ENCODE measurements at places on chromosomes 4 and X.

DNA sequence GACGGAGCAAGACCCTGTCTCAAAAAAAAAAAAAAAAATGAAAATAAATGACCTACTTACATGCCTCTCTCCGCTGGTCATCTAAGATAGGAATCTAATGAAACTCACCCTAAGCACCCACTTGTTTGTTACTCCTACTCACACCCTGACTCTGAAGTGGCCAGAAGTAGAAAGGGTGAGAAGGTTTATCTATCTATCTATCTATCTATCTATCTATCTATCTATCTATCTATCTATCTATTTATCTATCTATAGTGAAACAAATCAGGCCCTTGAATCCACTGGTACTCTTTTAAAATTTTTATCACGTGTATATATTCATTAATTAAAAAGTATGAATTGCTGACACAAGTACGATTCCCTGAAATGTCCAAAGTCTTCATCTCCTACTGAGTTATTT lies 75.2 kb downstream of the SLC10A7 start:
- peaks cover 27% of the 10 kb centered on the region for H3K4me1 ChIP-seq
- no peak for DNase-seq
- no peak overlapping the region for H3K27ac ChIP-seq
- H3K27me3 ChIP-seq: no peaks in the 10 kb centered on the region
- peaks cover 24% of the 10 kb centered on the region for H3K36me3 ChIP-seq

GRCh38 chr4:153808175-153808574 lies 19.3 kb upstream of the SFRP2 start:
- peaks cover 43% of the 10 kb centered on the region for H3K4me1 ChIP-seq
- H3K4me3 ChIP-seq: no peak overlapping the region
- no peak for DNase-seq
- no peaks in the 10 kb centered on the region for H3K36me3 ChIP-seq

GRCh38 chrX:41178201-41178600 lies 93.0 kb downstream of the USP9X start:
- H3K27me3 ChIP-seq: no peaks in the 10 kb centered on the region
- H3K4me1 ChIP-seq: peaks cover 38% of the 10 kb centered on the region
- H3K36me3 ChIP-seq: peaks cover 25% of the 10 kb centered on the region
- peak; percentile 4 for DNase-seq

DNA sequence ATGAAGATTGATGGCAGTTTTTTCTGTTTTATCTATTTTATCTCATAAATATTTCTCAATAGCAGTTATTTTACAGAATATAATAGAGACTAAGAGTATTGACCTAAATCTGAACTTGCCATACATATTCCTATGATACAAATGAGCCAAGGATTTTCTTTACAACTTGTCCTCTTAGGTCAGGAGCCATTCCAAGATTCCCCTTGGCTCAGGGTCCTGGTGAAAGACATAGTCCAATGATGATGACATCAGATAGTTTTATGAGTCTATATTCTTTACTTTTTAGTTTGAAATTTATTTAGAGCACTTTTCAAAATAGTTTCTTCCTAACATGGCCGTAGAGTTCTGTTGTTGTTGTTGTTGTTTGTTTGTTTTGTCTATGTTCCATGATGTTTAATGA lies 869.1 kb upstream of the GRID2 start:
- H3K4me1 ChIP-seq: no peaks in the 10 kb centered on the region
- no peak overlapping the region for H3K4me3 ChIP-seq
- H3K27me3 ChIP-seq: no peaks in the 10 kb centered on the region
- DNase-seq: no peak

GRCh38 chrX:127877318-127877717 lies 174.9 kb downstream of the ACTRT1 start:
- no peaks in the 10 kb centered on the region for H3K4me1 ChIP-seq
- H3K27me3 ChIP-seq: no peaks in the 10 kb centered on the region
- no peaks in the 10 kb centered on the region for H3K36me3 ChIP-seq
- DNase-seq: no peak
- no peak overlapping the region for H3K27ac ChIP-seq

- H3K4me1 ChIP-seq: peaks cover 5% of the 10 kb centered on the region
- no peak overlapping the region for H3K4me3 ChIP-seq
- no peaks in the 10 kb centered on the region for H3K36me3 ChIP-seq
- H3K27me3 ChIP-seq: peaks cover 39% of the 10 kb centered on the region
- no peak overlapping the region for H3K27ac ChIP-seq
- no peak for DNase-seq
Observed at GRCh38 chr4:15898902-15899301, 39.6 kb downstream of the FGFBP1 start.

DNA sequence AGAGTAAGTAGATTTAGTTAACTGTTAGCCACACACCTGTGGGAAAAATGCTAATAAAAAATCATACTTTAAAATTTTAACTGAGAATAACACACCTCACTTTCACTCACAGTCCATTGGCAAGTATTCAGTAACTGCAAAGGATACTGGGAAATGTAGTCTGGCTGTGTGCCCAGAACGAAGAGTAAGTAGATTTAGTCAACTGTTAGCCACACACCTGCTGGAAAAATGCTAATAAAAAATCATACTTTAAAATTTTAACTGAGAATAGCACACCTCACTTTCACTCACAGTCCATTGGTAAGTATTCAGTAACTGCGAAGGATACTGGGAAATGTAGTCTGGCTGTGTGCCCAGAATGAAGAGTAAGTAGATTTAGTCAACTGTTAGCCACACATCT lies 178.4 kb upstream of the NWD2 start:
- DNase-seq: no peak
- H3K4me3 ChIP-seq: no peak overlapping the region
- H3K27me3 ChIP-seq: no peaks in the 10 kb centered on the region
- H3K27ac ChIP-seq: no peak overlapping the region
- no peaks in the 10 kb centered on the region for H3K4me1 ChIP-seq
- H3K36me3 ChIP-seq: no peaks in the 10 kb centered on the region

DNA sequence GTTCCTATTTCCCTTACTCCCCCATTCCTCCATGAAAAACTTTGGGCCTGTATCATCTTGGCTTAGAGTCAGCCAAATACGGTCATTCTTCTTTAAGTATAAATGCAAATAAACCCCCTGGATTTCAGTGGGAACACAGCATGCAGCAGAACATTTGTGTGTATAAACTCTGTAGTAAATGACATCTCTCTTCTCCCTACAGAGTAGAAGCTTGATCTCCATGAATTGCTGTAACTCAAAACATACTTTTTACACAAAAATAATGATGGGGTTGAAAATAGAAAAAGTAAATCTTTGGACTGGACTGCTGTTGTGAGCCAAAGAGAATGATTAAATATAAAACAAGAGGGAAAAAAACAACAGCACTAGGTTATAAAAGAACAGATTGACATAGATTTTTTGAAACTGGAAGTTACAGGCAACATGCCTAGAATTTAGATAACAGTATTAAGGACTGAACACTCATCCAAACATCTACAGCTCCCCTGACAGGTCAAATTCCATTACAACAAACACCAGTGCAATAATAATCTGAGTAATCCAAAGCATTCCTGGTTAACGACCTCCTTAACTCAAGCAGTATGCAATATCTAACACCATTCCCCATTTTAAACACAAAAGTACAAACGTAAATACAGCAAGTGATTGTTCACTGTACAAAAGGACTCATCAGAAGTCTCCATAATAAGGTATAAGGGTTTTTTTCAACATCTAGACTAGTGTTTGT lies 30.7 kb downstream of the TSPAN5 start:
- DNase-seq: no peak
- no peak overlapping the region for H3K4me3 ChIP-seq
- H3K4me1 ChIP-seq: peaks cover 56% of the 10 kb centered on the region

DNA sequence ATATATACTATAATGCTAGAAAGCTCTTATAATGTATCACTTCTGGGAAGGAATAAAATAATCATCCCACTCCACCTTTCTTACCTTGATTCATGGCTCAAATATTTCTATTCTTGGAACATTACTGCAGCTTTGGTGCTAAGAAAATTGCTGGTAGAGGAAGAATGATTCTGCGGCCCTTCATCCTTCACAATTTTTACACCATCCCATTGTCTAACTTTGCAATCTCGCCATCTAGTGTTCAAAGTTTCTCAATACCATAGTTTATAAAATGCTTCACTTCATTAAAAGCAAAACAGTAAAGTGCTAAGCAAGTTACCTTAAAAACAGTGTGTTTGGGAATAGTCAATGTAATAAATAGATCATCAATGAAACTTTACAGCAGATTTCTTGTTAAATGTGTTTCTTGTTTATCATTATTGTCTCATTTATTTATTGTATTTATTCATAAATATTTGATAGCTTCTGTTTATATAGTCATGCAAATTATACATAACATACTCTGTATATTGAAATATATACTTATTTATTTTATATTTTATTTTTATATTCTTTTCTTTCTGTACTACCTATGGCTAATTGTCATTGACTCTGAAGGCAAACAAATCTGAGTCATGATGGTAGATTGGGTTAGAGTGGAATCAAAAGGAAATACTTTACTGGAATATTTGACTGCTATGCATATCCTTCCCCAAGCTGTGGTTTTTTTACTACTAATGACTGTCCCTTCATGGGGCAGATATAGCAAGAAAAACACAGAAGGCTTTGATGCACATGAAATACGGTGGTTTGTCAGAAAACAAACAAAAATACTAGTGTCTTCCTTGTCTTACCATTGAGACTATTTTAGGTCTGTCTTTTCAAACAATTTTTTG lies 390.7 kb downstream of the MAPK10 start:
- no peaks in the 10 kb centered on the region for H3K27me3 ChIP-seq
- H3K4me1 ChIP-seq: no peaks in the 10 kb centered on the region
- no peak overlapping the region for H3K27ac ChIP-seq
- DNase-seq: no peak

DNA sequence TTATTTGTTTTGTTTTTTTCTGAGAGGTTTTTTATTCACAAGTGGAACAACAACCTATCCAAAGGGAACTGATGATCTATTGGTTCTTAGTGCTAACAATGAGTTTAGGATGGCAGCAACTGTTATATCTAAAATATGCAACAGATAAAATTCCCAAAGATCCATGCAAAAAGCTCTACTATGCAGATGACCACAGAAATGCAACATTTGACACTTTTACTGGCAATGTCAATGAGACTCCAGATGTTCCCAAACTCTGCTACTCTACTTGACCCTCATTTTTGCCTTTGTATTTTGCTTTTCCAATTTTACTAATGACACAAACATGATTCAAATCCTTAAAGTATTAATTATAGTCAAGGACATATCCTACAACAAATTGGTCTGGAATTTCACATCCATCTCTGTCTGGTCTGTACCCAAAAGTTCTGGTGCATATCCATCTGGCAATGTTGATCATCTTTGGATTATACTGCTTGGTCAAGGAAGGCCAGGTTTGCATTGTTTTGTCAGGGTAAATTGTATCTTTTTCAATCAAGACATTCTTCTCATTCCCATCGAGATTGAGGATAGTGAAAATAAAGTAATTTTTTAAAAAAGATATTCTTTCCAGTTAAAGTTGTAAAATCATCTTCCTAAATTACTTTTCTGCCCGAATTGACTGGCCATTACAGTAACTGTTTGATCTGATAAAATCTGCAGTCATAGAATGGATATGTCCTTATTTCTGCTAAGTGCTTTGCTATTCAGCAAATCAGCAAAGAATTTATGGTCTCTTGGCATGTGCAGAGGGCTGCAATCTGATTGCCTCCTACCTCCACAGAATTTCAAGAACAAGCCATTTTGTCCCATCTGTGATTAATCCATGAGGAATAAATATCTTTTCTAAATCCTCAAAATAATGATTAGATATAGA lies 73.6 kb downstream of the FGFBP1 start:
- peaks cover 9% of the 10 kb centered on the region for H3K4me1 ChIP-seq
- no peak overlapping the region for H3K27ac ChIP-seq
- no peaks in the 10 kb centered on the region for H3K36me3 ChIP-seq
- H3K27me3 ChIP-seq: peaks cover 2% of the 10 kb centered on the region
- H3K4me3 ChIP-seq: no peak overlapping the region
- no peak for DNase-seq

- no peak for DNase-seq
- H3K27me3 ChIP-seq: no peaks in the 10 kb centered on the region
- H3K4me3 ChIP-seq: no peak overlapping the region
Observed at GRCh38 chrX:8323356-8323755, 141.3 kb upstream of the VCX3B start.

- no peak overlapping the region for H3K27ac ChIP-seq
- no peaks in the 10 kb centered on the region for H3K27me3 ChIP-seq
- no peaks in the 10 kb centered on the region for H3K4me1 ChIP-seq
- no peaks in the 10 kb centered on the region for H3K36me3 ChIP-seq
- no peak overlapping the region for H3K4me3 ChIP-seq
Observed at GRCh38 chrX:85375333-85375738, 4.1 kb downstream of the POF1B start.

- H3K4me3 ChIP-seq: no peak overlapping the region
- H3K36me3 ChIP-seq: no peaks in the 10 kb centered on the region
- no peak overlapping the region for H3K27ac ChIP-seq
- H3K27me3 ChIP-seq: peaks cover 2% of the 10 kb centered on the region
Observed at GRCh38 chr4:1568855-1569460, 115.2 kb downstream of the FAM53A start.

DNA sequence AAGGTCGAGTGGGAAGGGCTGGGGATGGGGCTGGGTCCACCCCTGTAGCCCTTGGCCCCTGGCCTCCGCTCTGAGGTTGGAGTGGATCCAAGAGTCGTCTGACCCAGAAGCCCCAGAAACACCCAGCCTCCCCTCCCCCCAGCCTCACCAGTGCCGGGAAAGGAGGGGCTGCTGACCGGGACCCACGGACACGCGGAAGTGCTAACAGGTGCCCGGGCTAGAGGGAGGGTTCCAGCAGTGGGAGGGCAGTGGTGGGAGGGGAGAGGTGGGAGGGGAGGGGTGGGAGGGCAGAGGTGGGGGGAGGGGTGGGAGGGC lies 131.8 kb upstream of the NKX1-1 start:
- no peak for DNase-seq
- H3K4me1 ChIP-seq: no peaks in the 10 kb centered on the region
- no peaks in the 10 kb centered on the region for H3K36me3 ChIP-seq
- no peak overlapping the region for H3K4me3 ChIP-seq
- H3K27ac ChIP-seq: no peak overlapping the region

- H3K4me1 ChIP-seq: peaks cover 3% of the 10 kb centered on the region
- H3K4me3 ChIP-seq: no peak overlapping the region
- H3K36me3 ChIP-seq: no peaks in the 10 kb centered on the region
- peaks cover 19% of the 10 kb centered on the region for H3K27me3 ChIP-seq
- DNase-seq: no peak
Observed at GRCh38 chr4:151561551-151562256, 152.7 kb downstream of the FHIP1A start.

GRCh38 chrX:105101378-105101777 lies 119.1 kb downstream of the TEX13A start:
- no peak for DNase-seq
- H3K36me3 ChIP-seq: no peaks in the 10 kb centered on the region
- no peak overlapping the region for H3K27ac ChIP-seq
- H3K4me3 ChIP-seq: no peak overlapping the region
- no peaks in the 10 kb centered on the region for H3K4me1 ChIP-seq

DNA sequence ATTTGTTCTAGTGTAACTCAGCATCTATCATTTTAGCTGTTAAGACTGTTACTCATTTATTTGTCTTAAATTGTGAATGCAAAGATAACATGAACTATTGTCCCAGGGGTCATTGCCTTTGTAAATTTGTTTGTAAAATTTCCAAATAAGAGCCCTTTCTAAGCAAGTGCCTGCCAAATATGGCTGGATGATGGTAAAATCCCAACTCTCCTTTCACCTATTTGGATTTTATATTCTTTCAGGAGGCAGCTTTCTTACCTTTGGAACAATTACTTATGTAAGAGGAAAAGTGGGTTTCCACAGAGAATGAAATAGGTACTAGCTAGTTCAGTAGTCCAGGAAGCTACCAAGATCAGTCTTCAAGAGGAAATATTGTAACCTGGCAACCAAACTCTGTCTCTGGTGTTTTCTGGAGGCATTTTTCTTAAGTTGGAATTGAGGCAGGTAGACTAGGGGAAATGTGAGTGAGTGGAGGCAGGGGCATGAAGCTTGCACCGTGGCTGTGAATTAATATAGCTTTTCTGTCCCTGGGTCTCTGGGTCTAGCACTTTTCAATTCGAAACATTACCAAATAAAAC lies 363.0 kb upstream of the ZCCHC13 start:
- no peaks in the 10 kb centered on the region for H3K27me3 ChIP-seq
- no peak for DNase-seq
- H3K27ac ChIP-seq: no peak overlapping the region
- H3K4me3 ChIP-seq: no peak overlapping the region
- H3K4me1 ChIP-seq: peaks cover 13% of the 10 kb centered on the region
